SK-N-DZ (cell line): ENCODE measurements at places on chromosomes 3 and 15.
A peak's percentile ranks its signal among the peaks of the same experiment; 100 is the strongest.

GRCh38 chr3:11570789-11571495 lies 72.8 kb downstream of the VGLL4 start:
- DNase-seq = no peak

DNA sequence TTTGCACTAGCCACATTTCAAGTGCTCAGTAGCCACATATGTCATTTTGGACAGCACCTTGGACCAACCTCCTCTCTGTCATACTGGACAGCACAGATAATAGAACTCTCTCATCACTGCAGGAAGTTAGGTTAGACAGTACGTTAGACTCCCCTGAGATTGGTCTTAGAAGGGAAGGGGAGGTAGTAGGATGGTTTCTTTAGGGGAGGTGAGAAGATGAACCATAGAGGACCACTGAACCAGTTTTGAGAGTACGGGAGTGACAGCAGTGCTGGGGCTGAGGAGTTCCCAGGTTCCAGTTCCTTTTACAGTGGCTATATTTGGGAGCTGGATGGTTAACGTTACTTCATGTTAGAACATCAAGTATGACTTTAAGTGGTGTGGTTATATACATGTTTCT lies 7.8 kb downstream of the LRCH3 start:
- no peak for DNase-seq

DNA sequence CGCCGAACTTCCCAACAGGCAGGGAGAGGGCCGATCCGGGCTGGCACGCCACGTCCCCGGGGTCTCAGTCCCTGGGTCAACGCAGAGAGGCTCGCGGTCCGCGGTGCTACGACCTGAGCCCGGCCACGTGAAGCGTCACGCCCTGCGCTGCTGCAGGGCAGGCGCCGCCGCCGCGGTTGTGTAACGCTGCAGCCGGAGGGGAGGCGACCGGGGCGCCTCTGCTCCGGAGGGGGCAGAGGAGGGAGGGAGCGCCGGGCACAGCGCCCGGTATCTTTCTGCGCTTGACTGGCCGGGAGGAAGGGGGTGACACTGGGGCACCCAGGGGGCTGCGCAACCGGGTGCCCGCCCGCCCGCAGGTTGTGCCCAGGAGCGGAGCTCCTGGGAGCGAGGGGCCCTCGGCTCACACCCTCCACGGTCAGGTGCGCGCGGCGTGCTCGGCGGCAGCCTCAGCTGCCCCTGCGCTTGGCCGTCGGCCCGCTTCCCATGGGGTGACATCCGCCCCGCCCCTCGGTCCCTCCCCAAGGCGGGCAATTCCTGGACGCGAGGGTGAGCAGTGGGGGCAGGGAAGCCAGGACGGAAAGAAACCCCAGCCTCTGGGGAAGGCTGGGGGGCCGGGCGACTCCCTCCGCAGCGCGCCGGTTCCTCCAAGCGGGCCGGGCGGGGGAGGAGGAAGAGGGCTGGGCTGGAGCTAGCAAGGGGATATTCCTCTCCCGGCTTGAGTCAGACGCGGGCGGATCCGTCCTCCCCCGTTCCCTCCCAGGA lies 852 bp upstream of the BHLHE40 start:
- DNase-seq = peak; percentile 81

DNA sequence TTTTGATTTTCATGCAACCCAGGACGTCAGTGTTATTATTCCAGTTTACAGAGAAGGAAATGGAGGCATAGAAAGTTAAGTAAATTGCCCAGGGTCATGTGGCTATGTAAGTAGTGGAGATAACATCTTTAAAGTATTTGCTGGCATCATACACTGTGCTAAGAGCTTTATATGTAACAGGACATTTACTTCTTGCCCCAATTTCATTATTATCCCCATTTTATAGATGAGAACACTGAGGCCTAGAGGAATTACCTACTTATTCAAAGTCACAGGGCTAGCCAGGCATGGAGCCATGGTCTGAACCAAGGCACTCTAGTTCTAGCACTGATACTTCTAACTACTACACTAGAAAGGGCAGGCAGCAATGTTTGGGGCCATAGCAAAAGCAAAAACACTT lies 107.3 kb upstream of the ANKRD28 start:
- DNase-seq = no peak

GRCh38 chr15:66042624-66043023 lies 173.3 kb downstream of the RAB11A start:
- DNase-seq = no peak

GRCh38 chr3:72179107-72179464 lies 394.1 kb upstream of the PROK2 start:
- DNase-seq = no peak
